AG09319 (cell line): ENCODE measurements at places on chromosomes 4 and X.

DNA sequence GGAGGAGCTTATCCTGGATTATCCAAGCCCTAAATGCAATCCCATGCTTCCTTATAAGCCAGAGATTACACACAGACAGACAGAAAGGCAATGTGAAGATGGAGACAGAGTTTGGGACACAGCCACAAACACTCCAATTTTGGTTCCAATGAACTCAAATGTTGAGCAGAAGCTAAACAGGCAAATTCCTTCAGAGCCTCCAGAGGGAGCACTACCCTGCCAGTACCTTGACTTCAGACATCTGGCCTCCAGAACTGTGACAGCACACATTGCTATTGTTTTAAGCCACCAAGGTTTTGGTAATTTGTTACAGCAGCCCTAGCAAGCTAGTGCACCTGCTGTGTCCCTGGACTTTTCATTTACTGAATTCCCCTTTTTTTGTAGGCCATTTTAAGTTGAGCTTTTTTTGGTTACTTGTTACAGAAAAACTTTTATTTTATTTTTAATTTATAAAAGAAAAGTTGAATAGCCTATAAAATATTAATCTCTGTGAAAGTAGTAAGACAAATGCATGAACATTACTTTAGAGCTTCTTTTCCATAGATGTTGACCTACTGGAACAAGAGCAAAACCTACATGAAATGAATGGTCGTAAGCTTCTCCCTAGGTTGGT lies 33.4 kb upstream of the SRD5A3 start:
- DNase-seq: peak; percentile 18

GRCh38 chrX:103250977-103251376 lies 4.0 kb downstream of the TCEAL8 start:
- no peak for DNase-seq

DNA sequence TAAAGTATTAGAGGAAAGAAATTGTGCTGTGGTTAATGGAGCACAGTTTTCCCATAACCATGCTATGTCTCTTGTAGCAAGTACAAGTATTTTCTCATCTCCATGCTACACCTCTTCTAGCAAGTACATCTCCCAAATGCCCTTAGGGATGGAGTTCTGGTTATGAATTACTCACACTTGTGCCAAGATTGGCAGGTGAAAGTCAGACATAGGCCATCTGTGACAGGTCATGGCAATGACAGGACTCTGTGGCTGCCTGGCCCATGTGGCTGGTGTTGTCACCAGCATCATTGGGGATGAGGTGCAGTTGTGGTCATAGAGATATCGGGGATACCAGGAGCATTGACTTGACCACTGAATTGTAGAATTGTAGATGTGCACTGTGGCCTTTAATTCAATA lies 310.2 kb downstream of the FAT4 start:
- DNase-seq: no peak

GRCh38 chr4:98919996-98920395 lies 8.9 kb downstream of the EIF4E start:
- no peak for DNase-seq

GRCh38 chr4:18278244-18278643 lies 256.7 kb upstream of the LCORL start:
- no peak for DNase-seq

GRCh38 chr4:68535974-68536373 lies 40.1 kb downstream of the UGT2B17 start:
- no peak for DNase-seq

- no peak for DNase-seq
Measured at GRCh38 chr4:139533511-139533910, 22.5 kb downstream of the SETD7 start.

DNA sequence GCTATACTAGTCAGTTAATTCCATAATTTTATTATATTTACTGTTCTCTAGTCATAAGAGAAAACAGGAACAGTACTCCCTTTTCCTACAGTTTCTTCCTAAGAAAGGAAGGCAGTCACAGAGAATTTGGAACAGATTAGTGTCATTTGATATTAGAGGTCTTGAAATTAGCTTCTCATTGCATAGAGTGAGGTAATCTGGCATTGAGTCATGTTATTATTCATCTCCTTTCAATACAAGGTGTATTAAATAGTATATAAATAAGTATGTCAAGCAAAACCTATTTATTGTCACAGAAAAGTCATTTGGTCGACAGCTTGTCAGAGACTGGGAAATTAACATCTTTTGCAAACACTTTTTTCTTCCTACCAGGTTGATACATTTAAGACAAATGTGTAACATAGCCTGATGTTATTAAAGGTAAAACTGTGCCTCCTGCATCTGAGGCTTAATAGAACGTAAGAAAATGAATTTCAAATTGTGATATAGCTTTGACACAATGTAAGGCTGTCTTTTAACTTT lies 753.1 kb upstream of the FRG1 start:
- no peak for DNase-seq

DNA sequence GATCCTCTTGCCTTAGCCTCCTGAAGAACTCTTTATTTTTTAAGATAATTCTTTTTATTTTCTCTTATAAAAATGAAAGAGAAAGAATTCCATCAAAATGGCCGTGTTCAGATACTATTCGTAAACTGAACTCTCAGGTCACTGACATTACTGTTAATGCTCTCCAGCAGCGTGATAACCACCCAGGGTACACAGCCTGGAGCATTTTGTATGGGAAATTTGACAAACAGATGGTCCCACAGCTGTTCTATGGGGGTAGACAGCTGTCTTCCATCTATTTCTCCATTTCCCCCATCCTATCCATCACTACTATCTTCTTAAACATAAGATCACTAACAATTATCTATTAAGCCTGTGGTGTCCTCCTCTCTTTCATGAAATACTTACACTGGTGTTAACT lies 47.8 kb downstream of the SYNPO2 start:
- no peak for DNase-seq

DNA sequence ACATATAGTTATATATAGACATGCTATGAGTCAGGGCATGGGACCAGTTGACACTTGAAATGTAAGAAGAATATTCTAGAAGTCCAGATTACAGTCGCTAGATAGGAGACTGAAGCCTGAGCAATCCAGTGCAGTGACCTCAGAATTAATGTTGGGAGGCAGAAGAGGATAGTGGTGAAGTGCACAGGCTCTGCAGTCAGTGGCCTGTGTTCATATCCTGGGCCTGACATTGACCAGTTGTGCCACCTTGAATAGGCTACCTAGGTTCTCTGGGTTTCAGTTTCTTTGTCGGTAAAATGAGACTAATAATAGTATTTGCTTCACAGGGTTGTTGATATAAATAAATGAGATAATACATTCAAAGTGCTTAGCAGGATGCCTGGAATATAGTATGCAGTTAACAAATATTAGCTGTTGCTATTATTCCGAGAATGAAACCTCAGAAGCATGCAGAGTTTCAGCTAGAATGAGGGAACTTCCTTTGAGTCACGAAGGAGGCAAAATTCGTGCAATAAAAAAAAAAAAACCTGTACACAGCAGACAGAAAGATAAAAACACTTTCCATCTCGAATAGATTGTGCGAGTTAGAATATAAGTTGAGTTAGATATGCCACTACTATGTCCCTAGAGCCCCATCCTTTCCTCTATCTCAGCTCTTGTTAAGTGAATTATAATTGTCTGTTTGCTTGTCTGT lies 4.0 kb upstream of the SH2D1A start:
- no peak for DNase-seq

- DNase-seq: no peak
Measured at GRCh38 chr4:141569141-141569540, 67.2 kb upstream of the IL15 start.

DNA sequence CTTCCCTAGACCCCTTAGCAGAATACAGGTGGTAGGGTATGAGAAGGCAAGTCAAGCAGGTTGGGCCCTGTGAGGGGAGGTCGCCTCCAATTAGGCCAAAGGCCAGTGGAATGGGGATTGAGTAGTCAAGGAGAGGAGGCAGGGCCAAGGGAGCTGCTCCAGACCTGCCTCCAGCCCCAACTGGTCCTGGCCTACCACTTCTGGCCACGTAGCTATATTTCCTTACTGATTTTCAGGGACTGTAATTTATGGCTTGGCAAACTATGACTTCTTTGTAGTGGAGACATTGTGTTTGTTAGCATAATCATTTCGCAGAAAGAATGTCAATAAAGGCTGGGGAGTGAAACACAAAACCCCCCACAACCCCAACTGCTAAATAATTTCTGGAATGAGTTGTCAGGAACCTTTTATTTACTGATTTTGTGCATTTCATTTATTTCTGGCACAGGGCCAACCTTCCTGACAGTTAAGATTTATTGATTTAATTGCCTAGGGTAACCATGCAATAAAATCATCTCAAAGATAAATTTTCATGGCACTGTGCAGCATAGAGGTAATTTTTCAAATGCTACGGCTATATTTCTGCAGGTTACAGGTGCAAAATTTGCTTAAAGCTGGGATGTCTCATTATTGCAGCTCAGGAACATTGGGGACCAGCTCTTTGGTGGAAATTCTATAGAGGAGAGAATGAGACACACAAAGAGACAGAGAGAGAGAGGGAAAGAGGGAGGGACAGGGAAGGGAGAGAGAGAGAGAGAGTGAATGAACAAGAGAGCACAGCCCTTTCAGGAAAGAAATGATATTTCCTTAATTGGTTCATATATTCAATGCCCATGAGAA lies 494.9 kb downstream of the IDS start:
- DNase-seq: no peak

GRCh38 chrX:6026980-6027379 lies 201.7 kb downstream of the NLGN4X start:
- no peak for DNase-seq

GRCh38 chrX:24316111-24316510 lies 2.2 kb upstream of the SUPT20HL2 start:
- DNase-seq: no peak

DNA sequence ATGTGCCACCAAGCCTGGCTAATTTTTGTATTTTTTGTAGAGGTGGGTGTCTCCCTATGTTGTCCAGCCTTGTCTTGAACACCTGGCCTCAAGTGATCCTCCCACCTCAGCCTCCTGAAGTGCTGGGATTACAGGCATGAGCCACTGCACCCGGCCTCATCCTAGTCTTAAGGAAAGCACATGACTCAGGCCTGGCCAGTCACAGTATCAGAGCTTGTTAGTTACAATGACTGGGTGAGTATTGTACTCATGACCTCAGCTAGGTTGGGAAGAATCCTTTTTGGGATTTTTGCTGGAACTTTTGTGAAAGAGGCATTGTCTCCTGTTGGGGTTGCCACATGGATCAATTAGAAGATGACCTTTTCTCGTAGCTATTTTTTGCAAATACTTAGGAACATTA lies 292.8 kb downstream of the RAPGEF2 start:
- no peak for DNase-seq

DNA sequence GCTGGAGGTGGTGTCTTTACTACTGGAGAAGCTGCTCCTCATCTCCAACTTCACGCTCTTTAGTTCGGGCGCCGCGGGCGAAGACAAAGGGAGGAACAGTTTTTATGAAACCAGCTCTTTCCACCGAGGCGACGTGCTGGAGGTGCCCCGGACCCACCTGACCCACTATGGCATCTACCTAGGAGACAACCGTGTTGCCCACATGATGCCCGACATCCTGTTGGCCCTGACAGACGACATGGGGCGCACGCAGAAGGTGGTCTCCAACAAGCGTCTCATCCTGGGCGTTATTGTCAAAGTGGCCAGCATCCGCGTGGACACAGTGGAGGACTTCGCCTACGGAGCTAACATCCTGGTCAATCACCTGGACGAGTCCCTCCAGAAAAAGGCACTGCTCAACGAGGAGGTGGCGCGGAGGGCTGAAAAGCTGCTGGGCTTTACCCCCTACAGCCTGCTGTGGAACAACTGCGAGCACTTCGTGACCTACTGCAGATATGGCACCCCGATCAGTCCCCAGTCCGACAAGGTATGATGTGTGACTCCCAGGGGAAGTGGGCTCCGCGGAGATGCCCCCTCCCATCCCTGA lies 634 bp downstream of the LRAT start:
- DNase-seq: no peak

DNA sequence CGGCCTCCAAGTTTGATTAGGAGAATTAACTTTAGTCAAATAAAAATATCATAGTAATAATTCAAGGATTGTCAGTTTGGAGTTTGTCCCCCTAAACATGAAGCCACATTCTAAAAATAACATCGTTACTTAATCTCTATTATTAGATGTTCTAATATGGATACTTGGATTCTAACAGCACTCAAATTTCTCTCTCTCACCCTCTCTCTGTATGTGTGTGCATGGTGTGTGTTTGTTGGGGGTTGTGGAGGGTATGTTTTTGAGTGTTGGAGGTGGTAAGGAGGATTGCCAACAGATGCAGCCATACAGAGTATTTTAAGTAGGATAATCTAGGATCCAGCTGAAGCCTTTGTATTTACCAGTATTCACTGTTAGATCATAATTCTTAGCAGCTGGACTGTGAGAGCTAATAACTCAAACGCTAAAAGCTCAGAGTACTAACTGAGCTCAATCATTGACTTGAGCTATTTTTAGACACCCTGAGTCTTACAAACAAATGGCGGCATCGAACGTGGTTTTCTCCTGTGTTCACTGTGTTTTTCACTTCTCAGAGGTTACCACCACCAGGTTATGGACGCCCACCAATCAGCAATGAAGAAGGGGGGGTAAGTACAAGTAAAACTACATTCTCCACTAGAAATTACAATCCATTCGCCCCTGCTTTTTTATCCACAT lies 8.8 kb downstream of the ENAM start:
- no peak for DNase-seq

GRCh38 chr4:111127841-111128240 lies 505.0 kb upstream of the PITX2 start:
- DNase-seq: no peak

DNA sequence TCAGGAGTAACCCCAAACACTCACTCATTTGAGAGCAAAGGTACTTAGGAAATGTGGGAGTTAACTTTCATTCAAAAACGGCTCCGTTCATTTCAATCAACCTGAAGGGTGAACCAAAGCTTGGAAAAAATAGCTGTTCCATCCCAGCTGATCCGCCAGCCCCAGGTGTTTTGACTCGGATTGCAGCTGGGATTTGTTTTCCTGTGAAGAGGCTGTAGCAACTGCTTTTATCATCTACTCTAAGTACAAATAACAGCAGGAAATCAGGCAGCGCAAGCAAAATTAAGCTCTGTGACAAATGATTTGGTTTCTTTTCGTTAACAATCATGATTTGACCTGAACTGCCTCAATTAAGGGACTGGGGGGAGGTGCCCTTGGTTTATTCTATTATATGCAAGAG lies 154.7 kb downstream of the BEND2 start:
- DNase-seq: no peak

DNA sequence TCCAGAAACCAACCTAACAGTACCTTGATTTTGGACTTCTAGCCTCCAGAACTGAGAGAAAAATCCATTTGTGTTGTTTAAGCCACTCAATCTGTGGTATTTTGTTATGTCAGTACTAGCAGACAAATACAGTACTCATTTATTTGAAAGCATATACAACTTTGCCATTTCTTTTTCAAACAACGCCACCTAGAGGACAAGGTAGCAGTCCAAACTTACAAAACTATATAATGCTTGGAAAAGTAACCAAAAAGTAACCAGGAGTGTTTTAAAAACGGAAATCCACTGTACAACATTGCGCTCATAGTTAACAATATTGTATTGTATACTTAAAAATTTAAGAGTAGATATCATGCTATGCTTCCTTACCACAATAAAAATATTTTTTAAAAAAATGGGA lies 37.0 kb upstream of the FGF13 start:
- DNase-seq: no peak

- DNase-seq: no peak
Measured at GRCh38 chr4:176191974-176192373, 3.4 kb downstream of the SPATA4 start.

GRCh38 chrX:82163701-82164100 lies 961.8 kb downstream of the SH3BGRL start:
- no peak for DNase-seq
